Vagina (tissue), 2 donors: ENCODE measurements at places on chromosomes 16 and 17.

- DNase-seq: no peak
Observed at GRCh38 chr16:89155851-89156739, 15.5 kb upstream of the CDH15 start.

GRCh38 chr17:12510535-12510934 is 155.2 kb upstream of the MYOCD start:
- no peak for DNase-seq

GRCh38 chr16:1125471-1125870 is 27.4 kb upstream of the CACNA1H start:
- DNase-seq: no peak

DNA sequence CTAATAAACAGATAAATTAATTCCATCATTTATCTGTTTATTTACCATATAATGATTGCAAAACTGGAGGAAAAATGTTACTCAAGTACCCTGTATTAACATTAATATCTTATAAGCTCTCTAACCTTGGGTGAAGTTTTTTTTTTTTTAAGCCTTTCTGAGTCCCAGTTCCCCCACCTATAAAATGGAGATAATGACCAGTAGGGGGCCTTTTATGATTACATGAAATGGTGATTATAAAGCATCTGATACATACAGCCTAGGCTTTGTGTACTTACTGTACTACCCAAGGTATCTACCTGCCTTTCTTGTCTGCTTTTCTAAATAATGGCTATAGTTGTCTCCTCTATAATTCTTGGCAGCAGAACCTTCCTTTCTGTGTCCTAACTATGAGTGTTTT is 22.6 kb downstream of the LRRC36 start:
- no peak for DNase-seq

- DNase-seq: no peak
Observed at GRCh38 chr17:63086483-63087185, 120.6 kb downstream of the TANC2 start.

DNA sequence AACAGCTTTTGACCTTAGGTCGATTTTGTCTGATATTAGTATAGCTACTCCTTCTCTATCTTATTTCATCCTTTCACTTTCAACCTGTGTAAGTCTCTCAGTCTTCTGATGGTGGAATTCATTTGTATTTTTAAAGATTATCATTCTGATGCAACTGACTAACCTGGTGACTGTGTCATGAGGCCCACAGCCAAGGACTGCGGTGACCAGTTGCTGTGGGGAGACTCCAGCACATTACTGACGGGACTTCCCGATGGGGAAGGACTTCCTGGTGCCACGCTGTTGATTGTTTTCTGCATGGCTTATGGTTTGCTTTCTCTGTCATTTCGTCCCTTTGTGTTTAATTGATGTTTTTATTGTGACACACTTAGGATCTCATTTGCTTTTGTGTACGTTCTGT is 34.2 kb downstream of the RMI2 start:
- DNase-seq: no peak

GRCh38 chr16:7103056-7103455 is 229.6 kb upstream of the RBFOX1 start:
- DNase-seq: no peak

DNA sequence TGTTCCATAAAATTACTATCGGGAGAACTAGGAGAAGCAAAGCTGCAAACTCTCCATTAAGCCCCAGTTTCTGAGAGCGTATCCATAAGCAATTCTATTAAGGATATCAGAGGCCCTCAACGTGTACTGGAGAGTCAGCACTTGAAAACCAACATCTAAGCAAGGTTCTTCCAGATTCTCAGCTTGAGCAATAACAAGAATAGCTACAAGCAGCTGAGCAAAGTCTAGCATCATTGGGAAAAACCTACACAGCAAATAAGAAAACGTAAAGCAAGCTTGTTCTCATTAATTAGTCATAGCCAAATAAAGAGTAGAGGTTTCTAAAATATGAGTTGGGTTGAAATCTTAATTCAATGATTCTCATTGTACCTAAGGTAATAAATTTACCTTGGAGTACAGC is 26.9 kb upstream of the COX10 start:
- DNase-seq: no peak

DNA sequence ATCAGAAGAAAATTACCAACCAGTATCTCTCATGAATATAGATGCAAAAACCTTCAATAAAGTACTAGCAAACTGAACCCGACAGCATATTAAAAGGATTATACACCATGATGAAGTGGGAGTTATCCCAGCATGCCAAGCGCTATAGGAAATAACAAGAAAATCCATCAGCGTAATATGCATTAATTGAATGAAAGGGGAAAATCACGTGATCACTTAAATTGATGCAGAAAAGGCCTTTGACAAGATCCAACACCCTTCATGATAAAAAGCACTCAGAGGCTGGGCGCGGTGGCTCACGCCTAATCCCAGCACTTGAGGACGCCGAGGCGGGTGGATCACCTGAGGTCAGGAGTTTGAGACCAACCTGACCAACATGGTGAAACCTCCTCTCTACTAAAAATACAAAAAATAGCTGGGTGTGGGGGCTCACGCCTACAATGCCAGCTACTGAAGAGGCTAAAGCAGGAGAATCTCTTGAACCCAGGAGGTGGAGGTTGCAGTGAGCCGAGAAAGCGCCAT is 4.8 kb downstream of the CTRB2 start:
- DNase-seq: no peak

DNA sequence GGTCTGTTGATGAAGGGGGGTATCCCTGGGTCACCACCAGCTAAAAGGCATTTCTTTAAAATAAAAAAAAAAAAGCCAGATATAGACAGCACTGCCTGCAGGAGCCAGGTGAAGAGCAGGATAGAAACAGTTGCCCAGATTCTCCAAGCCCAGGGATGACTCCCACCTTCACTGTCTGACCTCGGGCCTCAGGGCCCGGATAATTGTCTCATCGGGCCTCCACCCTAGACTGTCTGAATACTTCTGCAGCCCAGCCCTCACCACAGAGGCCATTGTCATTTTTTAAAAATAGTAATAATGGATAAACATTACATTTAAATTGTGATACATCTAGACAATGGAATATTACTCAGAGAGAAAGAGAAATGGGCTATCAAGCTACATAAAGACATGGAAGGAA is 92.8 kb upstream of the TNRC6C start:
- no peak for DNase-seq

- no peak for DNase-seq
Observed at GRCh38 chr17:57943140-57943539, 12.1 kb downstream of the CUEDC1 start.

GRCh38 chr17:43613917-43614316 is 47.8 kb downstream of the MEOX1 start:
- DNase-seq: no peak

GRCh38 chr17:81115219-81115618 is 50.1 kb upstream of the PVALEF start:
- no peak for DNase-seq

- DNase-seq: no peak
Observed at GRCh38 chr17:81483862-81484194, 28.8 kb downstream of the ACTG1 start.

DNA sequence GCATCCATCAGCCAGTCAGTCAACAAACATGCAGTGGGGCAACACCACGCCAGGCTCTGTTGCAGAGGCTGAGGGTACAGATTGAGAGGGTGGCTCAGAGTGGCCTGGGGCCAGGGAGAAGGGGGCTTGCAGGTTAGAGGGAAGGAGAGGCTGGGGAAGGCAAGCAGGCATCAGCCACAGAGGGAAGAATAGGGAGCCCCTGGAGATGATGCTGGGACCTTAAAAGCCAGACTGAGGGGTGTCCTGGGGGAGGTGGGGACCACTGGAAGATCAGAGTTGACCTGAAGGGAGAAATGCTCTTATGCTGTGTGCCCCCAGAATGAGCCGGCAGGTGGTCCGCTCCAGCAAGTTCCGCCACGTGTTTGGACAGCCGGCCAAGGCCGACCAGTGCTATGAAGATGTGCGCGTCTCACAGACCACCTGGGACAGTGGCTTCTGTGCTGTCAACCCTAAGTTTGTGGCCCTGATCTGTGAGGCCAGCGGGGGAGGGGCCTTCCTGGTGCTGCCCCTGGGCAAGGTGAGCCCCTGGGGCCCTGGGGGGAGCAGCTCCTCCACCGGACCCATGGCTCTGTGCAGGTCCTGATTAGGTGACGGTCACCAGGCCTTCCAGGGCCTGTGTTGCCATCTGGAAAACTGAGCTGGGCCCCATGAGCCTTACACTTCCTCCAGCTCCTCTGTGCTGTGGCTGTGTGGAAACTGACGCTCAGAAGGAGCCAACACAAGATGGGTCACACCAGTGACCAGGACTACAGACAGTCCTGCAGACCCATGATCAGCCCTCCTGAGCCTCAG is 1.7 kb downstream of the CORO1A start:
- no peak for DNase-seq

- no peak for DNase-seq
Observed at GRCh38 chr17:45792995-45793755, 9.1 kb downstream of the CRHR1 start.

DNA sequence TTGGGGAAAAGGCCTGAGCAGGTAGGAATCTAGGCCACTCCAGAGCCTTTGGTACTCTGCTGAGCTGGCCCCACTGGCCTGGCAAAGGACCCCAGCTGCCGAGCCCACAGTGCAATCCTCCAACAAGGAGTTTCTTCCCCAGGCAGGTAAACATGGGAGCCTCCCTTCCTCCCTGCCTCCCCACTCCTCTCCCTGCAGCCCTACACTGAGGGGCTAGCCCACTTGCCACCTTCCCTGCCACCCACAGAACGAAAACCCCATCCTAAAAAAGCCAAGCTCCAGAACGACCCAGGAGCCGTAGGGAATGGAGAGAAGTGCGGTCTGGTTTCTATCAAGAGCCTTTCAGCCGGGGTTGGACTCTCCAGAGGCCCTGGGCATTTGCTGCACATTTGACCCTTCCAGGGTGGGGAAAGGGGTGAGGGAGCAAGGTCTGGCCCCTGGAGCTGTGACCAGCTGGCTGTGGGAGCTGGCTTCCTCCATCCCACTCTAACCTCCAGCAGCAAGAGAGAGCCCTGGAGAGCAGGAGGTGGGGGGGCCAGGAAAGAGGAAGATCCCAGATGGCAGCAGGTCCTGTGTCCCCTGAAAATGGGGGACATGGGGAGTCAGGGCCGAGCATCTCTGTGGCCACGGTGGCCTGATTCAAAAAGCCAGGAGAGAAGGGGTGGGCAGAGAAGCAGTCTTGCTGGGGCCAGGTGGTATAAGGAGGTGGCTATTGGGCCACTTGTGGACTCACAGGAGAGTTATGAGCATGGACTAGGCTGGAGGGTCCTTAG is 1.3 kb downstream of the HID1 start:
- no peak for DNase-seq

GRCh38 chr16:85062323-85062722 is 34.7 kb downstream of the KIAA0513 start:
- DNase-seq: no peak

- no peak for DNase-seq
Observed at GRCh38 chr17:82623707-82624106, 24.5 kb downstream of the WDR45B start.

DNA sequence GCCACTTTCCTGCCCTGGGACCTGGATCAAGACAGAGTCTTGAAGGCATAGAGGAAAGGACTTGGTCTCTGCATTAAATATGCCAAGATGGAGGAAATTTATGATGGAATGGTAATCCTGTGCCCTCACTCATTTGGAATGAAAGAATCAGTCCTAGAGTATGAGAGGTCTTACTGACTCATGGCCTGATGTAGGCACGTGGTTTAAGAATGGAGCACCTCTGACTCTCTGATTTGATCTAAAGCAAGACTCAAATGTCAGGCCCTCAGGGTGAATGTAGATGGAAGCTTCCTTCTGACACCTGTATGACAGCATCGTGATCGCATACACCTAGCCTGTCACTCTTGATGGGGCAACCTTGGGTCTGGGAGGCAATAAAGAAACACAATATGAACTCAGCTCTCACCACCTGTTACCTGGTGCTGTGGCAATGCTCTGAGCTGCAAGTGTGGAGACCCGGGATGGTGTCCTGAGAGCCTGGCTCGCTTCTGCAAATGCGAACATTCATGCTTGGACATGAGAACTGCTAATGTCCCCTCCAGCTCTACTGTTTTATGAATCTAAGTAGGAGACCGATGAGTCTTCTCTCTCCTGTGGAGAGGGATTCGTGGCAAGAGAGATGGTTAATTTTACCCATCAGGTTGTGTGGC is 229.9 kb downstream of the ABCC12 start:
- DNase-seq: no peak

DNA sequence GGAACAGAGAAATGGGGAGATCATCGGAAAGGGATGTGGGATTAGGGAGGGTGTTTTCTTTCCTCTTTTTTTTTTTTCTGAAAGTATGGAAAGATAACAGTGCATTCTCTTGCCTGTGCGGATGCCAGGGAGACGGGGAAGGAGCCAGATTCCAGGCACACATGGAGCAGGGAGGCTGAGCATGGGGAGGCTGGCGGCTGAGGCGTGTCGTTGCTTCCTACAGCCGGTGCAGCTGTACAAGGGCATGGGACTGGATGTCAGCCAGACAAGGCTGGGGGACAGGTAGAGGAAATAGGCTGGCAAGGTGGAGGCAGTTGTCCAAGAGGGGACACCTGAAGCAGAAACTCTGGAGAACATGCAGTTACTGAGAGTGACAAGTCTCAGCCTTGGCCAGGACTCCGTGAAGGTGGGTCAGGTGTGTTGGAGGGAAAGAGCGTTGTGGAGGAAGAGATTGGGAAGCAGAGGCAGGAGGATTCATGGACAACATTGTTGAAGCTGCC is 16.6 kb upstream of the ADORA2B start:
- DNase-seq: no peak

DNA sequence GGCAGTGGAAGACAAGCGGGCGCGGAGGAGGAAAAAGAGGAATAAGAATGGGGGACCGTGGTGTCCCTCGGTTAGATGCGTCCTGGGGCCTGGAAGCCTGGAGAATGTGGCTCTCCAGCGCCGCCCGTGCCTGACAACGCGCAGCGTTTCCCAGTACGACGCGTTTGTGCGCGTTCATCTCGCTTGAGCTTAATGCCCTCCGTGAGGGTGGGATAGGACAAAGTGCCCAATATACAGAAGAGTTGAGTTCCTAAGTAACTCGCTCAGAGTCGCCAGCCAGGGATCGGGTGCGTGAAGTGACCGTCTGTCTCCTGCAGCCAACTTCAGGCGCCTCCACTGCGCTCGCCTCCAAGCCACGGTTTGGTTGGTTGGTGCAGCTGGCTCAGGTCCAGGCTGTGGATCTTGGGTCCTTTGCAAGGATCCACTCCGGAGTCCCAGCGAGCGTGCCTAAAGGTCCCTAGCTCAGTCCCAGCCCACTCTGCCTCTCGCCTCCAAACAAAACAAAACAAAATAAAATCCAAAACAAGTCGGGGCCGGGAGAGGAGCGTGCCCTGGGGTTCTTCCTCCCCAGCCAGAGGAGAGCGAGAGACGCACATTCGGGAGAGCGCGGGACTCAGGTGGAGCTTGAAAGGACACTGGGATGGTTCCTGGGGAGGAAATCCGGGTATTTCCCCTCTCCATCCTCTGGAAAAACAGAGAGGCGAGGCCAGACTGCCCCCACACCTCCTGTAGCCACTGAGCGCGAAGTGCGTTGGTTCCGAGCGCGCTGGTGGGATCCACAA is 974 bp downstream of the GALR2 start:
- no peak for DNase-seq
